ENCODE measurements at places on chromosomes 16 and 17. TPM values are rescaled to one million over a fixed set of nuclear protein-coding genes. Genes with fewer than 3 reads are reported as not detected.

WWOX gene
- 38.9 TPM for polyA plus RNA-seq

NPIPA3 gene
- 15.3 TPM for polyA plus RNA-seq

BTBD17 gene
- polyA plus RNA-seq = not detected

ALOX12 gene
- 3.8 TPM for polyA plus RNA-seq

CSH2 gene
- 0.61 TPM for polyA plus RNA-seq

OTOA gene
- polyA plus RNA-seq = 0.16 TPM

HOXB5 gene
- 25.0 TPM for polyA plus RNA-seq

SLC52A1 gene
- 0.51 TPM for polyA plus RNA-seq
